NCI-H510A (cell line): ENCODE measurements at places on chromosomes 6 and 20.

DNA sequence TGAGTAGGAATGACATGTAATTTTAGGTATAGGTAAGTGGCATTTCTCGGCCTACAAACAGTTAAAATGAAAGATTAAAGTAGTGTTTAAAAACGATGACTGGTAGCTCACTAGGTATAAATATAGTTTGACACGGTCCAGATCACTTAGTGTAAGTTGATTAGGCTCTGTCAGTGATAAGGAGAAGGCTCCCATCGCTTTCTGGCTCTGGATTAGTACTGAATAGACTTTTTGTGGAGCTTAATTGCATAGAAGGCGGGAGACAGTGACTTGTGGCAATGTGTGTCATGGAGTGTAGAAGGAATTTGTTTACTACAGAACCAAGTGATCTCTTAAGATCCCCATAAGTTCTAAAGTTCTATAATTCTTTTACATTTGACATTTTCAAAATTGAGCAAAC is 6.7 kb downstream of the PYGB start:
- no peak for DNase-seq

DNA sequence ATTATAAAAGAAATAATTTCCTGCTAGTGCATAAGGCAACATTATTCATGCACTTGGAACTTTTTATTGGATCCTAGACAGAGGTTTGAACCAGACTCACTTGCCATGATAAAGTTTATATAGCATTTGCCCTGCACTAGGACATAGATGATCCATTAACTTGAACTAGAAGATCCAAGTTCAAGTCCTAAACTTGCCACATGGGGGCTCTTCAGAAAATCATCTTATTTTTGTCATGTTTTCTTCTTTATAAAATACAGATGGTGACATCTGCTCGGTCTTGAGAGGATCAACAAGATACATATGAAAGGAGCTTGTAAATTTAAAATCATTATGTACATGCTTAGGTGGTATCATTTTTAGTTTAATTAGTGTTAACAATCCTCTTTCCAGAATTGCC is 94.5 kb downstream of the SIM1 start:
- DNase-seq: no peak

DNA sequence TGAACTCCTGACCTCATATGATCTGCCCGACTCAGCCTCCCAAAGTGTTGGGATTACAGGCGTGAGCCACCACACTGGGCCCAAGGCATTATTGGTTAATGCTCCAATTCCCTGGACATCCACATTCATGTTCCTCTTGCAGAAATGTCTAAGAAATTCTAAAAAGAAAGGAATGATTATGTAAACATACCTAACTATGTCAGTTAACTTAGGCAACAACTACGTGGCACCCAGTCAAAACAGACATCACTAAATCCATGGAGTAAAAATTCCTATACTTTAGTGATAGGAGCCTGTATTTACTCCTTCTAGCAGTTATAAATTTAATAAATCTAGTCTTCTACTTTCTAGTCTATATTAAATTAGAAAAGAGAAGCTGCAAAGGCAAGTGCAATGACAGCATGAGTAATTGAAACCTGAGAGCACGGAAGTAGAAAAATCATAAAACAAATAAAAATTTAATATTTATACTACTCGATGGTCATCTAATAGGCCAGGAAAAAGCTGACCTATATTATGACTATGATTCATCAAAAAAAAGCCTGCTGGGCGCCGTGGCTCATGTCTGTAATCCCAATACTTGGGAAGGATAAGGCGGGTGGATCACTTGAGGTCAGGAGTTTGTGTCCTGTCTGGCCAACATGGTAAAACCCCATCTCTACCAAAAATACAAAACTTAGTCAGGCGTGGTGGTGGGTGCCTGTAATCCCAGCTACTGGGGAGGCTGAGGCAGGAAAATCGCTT is 4.2 kb downstream of the AHI1 start:
- no peak for DNase-seq

DNA sequence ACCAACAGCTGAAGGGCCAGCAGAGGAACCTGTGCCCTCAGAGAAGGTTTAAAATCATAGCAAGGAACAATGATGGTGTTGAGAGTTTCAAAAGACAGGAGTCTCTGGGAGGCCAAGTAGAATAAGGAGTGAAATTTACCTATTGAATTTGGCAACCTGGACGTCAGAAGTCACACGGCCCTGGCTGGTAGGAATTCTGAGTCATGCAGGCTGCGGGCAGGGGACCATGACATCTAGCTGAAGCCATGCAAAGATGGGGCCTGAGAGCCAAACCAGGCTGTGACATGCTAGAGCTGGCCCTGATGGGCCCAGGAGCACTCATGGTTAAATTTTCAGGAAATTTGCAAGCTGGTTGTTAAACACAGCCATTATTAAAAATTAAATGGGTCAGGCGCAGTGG is 64.0 kb upstream of the SNX9 start:
- DNase-seq: no peak

- no peak for DNase-seq
Observed at GRCh38 chr6:132341646-132342045, 59.6 kb downstream of the MOXD1 start.

DNA sequence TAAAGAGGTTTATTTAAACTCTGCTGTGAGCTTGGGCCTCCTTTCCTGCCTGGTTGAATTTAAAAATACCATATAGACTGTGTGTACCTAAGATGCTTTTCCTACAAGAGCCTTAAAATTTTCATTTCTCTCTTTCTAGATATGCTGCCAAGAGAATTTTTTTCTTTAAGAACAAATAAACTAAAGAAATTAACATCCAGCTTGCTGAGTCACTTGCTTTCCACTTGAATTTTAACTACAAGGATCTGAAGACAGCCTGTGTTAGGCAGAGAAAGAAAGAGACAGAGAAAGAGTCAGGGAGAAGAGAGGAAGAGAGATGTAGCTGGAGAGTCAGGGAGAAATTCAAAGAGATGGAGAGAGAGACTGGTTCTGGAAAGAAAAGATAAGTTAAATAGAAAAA is 18.3 kb upstream of the SNAP25 start:
- no peak for DNase-seq

DNA sequence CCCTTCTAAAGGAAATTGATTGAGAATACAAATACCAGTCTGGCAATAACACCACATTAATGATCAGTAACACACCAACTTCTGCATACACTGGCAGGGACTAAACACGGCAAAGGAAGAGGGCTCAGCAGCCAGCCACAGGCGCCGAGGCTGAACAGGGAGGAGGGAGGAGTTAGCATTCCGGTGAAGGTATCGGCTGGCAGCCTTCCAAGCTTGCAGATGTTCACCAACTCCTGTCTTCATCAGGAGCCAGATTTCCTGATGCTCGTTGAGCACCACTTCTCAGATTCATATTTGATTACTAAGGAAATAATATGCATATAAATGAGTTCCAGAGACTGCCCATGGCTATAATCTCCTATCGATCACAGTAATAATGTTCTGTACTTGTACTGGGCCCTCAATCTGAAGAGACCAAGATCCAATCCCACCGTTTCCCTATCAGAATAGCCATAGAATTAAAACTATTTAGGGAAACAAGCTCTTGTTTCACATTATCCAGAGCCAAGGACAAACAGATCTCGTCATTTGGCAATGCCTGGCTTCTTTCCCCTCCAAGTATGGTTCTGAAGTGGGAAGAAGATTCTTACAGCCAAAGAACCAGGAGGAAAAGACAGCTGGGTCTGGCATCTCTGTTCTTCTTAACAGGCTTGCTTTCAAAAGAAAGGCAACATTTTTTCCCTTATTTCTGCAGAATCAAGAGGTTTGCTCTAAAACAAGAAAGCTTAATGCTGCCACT is 42.2 kb downstream of the GFOD1 start:
- peak; percentile 87 for DNase-seq

GRCh38 chr6:140041571-140042332 is 667.3 kb upstream of the CITED2 start:
- DNase-seq: no peak

DNA sequence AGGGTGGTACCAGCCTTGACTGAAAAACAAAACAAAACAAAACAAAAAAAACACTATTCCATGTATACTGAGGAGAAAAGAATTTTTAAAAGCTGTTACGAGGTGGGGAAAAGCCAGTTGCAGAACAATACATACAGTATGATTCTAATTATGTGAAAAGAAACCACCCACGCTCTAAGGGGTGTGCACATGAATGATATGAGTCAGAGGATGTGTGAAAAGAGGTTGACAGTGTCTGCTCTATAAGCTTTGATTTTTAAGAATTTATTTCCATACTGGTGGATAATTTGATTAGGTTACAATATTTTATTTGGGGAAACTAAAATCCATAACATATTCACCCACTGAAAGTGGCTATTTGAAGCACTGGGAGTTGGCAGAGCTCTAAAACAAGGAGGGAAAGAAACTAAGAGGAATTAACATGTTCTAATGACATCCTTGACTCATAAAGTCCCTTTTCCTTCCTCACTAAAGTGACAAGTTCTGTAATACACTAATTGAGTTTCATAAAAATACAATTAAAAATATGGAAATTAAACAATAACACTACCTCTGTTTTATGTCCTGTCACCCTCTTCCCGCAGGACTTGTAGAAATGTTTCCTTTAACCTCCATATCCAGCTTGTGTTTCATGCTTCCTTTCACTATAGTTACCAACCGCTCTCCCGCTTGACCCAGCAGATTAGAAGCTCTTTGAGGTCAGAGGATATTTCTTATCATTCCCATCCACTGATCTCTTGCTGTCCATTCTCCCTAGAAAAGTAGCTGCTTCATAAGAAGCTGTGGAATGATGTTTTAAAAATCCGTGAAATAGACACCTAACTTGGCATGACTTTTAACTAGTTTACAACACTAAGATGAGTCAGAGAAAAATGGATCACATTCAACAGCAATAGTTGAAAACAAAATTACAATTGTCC is 118.6 kb upstream of the CCDC28A start:
- no peak for DNase-seq

- peak; percentile 69 for DNase-seq
Observed at GRCh38 chr20:21096321-21097043, 9.7 kb downstream of the LINC00237 start.

DNA sequence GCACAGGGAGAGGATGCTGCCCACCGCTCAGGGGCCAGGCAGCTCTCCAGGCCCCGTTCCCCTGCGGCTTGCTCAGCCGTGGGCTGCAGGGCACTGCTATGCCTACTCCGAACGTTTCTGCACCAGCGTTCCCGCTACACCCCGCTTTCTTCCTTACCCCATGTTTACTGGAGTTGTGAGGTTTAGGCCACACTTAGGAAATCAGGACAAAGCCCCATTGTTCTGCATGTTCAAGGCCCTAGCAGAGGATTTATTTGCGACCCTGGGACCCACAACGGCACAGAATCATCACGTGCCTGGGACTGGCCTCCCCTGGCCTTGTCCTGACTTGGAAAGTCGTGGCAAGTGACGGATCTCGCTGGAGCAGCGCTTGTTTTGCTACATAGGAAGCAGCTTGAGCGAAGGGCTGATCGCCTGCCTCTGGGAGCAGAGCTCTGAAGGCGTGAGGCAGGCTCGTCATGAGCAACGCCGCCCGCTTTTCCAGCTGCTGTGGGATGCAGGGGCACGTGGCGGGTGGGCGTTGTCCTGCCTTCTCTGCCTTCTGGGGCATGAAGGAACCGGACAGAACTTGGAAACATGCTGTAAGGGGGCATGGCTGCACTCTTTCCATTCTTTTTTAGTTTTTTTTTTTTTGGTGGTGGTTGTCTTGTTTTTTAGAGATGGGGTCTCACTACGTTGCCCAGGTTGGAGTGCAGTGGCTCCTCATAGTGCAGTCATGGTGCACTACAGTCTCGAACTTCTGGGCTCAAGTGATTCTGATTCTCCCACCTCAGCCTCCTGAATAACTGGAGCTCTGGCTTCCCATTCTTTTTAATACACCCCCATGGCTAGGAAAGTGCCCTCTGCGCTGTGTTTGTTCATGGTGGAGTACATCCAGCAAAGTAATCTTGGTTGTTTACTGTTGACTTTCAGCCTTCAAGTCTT is 14.6 kb upstream of the TMEM181 start:
- DNase-seq: no peak

DNA sequence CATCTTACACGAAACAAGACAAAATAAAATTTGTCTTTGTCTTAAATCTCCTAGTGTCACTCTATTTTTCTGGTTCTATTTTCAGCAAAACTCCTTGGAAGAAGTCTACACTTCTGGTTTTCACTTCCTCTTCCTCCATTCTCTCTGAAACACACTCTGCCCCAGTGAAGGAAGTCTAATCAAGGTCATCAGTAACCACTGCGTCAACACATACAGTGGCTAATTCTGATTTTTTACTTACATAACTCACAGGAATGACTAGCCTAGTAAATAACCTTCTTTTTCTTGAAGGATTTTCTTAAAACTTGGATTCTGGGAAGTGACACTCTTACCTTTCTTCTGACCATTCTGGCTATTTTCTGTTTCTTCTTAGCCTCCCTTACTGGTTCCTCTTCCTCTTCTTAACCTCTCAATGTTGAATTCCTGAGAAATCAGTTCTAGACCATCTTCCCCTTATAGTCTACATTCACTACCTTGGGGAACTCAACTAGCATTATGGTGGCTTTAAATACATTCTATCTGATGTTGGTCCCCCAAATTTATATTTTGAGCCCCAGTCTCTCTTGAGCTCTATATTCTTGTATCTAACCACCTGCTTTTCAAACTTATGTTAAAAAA is 37.5 kb downstream of the AIG1 start:
- DNase-seq: no peak

GRCh38 chr6:65402564-65402963 is 304.5 kb downstream of the EYS start:
- DNase-seq: no peak

- no peak for DNase-seq
Observed at GRCh38 chr6:125789167-125789566, 1.6 kb upstream of the NCOA7 start.

- no peak for DNase-seq
Observed at GRCh38 chr6:94289131-94289530, 869.8 kb upstream of the EPHA7 start.

DNA sequence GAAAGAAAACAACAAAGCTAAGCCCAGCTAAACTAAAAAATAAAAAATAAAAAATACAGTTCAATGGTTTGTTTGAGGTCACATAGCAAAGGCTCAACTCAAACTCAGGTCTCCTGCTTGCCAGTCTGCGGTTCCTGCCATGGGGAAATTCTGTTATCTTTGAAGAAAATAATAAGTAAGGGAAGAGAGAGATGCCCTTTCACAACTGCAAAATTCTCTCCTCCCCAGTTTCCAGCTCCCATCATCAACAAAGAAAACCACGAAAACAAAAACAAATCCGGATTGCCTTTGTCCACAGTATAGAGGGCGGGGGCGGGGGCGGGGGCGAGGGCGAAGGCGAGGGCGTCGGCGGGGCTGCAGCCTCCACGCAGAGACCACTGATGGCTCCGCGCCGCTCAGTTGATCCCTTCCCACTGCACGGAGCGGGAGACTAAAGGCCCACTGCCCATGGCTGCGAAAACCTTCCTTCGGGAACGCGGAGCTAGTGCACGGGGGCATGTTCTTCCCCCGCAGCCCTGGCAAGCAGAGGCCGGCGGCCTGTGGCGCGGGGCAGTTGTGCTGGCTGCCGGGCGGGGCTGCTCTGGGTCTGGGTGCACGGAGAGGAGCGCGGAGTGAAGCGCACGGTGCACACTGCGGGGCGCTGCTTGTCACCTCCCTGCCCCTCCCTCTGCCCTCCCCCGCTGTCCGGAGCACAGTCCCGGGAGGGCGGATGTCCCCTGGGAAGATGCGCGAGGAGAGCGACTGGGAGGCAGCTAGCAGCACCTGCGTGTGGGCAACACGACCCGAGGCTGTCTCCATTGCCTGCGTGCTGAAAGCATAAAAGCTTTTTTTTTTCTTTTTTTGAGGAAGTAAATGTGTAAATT is 54.1 kb upstream of the TPD52L1 start:
- peak; percentile 54 for DNase-seq
